Stimulated activated CD4-positive, alpha-beta T cell treated with anti-CD3 and anti-CD28 coated beads, Interleukin-12 subunit alpha, Interleukin-12 subunit beta, amount 100 ng/mL, for 4 hours (primary cell): ENCODE measurements at places on chromosomes 3 and 15.

DNA sequence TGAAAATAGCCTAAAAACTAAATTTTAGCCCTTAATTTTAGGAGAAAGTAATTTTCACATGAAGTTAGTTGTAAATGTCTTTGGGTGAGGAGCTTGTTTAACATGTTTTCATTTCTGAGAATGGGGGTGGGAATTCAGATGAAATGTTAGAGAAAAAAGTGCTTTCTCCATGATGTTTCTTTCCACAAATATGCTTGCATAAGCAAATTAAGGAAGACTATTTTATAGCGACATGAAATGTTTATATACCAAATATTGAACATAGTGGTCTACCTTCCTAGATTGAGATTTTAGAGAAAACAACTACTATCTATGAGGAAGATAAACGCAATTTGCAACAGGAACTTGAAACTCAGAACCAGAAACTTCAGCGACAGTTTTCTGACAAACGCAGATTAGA, 13.0 kb upstream of the RPLP1 start:
- DNase-seq = no peak

GRCh38 chr15:36654866-36655265, 75.4 kb downstream of the CDIN1 start:
- no peak for DNase-seq

DNA sequence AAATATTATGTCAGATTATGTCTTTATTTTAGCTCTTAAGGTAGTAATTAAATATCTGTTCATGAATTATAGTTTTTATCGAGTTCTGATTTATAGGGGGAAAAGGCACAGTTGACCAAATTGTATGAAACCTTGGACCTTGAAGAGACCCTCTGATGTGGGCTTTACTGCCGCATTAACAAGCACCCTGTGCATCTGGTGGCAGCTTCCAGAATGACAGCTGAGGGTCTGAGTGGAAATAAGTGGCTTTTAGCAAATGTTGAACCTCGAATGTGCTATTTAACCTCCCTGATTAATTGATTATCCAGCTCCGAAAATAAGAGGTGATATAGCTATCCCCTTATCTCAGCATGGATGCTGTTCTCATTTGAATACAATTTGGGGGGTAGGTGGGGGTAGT, 87.0 kb downstream of the TMEM108 start:
- no peak for DNase-seq

- no peak for DNase-seq
Measured at GRCh38 chr3:122458992-122459391, 43.1 kb upstream of the WDR5B start.

DNA sequence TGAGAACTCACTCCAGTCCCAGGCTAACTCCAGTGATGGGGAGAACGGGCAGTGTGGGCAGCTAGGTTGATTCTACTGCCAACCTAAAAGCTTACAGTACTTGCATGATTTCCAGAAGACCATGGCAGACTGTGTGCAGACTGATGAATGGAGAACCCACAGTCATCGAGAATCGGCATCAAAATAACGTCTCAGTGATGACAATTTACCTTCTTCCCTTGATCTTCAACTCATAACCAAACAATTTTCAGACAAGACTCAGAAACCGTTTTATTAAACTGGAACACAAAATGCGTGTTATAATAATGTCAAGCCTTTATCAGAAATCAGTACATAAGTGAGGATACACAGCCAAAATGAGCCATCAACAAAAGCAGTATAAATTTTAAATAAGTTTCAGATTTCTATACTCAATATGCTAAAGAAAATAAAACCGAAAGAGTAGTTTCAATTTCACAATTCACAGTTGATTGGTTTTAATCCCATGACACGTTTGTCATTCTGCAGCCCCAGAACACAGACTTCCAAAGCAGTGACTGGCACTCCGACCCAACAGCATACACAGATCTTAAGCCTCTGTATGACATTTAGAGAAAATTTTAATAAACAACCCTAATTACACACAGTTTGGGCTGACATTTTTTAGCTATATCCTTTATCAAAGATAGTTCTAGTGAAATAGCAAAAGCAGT, 54.5 kb downstream of the ZMAT3 start:
- DNase-seq = no peak
